ENCODE measurements at places on chromosomes 7 and 10.
A peak's percentile ranks its signal among the peaks of the same experiment; 100 is the strongest.

DNA sequence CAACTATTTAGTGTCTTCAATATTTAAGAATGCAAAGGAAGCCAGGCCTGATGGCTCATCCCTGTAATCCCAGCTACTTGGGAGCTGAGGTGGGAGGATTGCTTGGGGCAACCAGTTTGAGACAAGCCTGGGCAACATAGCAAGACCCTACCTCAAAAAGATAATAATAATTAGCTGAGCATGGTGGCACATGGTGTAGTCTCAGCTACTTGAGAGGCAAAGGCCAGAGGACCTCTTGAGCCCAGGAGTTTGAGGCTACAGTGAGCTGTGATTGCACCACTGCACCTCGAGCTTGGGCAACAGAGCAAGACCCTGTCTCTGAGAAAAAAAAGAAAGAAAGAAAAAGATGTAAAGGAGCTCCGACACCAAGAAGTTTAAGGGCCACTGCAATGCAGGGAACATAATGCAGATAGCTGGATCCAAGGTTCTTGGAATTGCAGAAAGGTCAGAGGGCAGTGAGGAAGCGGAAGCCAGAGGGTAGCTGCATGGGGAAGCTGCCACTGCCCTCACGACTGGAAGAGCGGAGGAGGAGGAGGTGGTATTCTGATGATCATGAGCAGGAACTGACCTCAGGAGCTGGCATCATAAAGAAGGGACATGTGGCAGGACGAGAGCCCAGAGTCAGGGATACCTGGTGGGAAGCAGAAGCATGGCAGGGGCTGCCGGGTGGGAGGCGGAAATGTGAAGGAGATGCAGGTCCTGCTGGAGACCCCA is 60.2 kb upstream of the PODXL start:
- DNase-seq: no peak

DNA sequence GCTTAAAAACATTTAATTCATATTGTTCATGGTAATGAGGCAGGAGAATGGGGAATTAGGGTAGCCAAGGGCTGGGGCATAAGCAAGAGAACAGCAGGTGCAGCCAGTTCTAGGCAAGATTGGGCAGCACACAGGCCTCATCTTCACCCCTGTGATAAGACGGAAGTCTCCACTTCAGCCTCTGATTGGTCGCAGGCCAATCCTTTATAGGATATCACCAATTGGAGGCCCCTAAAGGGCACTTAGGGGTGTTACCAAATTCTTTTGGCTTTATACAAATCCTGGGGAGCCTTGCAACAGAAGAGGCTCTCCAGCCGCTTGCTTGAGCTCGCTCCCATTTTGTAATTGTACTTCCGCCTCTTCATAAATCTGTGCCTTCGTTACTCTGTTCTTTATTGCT is 231.1 kb downstream of the REEP3 start:
- DNase-seq: no peak

DNA sequence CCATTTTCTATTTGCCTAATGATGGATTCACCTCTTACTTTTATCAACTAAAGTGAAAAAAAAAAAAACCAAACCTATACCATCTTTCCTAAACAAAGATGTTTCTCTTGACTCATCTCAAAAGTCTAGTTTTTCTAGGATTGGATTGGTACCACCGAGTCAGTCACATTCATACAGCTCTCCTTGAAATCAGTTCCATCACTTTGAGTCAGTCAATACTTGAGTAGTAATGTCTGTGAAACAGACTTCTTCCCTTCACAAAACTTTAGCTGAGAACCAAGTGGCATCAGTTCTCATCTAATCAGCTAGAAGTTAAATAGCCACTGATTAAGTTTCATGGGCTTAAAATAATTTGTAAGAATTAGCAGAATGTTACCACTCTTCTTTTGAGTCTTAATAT is 13.3 kb downstream of the CDK6 start:
- no peak for DNase-seq

- peak; percentile 83 for DNase-seq
Measured at GRCh38 chr10:133261726-133262325, 14.8 kb downstream of the ADAM8 start.

DNA sequence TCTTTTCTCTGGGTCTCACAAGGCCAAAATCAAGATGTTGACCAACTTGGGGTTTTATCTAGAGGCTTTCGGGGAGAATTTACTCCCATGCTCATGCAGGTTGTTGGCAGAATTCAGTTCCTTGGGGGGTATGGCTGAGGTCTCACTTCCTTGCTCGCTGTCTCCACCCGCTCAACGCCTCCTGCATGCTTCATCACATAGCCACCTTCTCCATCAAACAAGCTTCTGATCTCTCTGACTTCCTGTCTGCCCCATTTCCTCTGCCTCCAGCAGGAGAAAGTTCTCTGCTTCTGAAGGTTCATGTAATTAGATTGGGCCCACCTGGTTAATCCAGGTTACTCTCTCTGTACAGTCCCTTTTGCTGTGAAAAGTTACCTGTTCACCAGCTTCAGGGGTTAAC is 179.1 kb upstream of the FZD1 start:
- DNase-seq: no peak

DNA sequence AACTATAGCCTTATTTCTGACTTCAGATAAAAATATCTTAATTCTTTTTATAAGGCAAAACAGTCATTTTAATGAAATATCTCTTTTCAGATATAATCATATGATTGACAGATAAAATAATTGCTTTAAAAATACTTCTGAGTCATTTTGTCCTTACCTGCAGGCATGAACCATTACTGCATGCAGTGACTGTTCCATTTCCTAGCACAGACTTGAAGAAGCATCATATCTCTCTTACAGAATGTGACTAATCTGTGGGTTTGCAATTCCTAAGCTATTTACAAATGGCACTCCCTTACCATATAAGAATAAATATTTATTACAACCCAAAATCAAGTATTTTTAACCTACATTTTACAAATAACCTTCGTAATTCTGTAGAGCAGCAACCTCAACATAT is 120.7 kb downstream of the SRPK2 start:
- DNase-seq: peak; percentile 31

DNA sequence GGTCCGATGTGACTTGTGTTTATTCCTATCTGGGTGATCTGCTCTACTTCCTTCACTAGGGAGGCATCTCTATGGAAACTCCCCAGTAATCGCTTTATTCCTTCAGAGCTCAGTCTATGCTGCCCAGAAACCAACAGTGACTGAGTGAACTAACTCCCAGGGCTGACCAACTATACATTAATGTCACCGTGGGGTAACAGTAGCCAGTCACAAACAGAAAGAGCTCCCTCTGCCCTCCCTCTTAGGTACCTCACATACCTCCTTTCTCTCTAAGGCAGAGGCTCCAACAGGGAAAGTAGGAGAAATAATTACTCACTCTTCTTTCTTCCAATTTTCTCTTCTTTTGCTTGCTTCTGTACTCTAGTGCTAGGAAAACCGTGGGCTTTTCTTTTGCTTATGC is 855.0 kb downstream of the REEP3 start:
- no peak for DNase-seq

DNA sequence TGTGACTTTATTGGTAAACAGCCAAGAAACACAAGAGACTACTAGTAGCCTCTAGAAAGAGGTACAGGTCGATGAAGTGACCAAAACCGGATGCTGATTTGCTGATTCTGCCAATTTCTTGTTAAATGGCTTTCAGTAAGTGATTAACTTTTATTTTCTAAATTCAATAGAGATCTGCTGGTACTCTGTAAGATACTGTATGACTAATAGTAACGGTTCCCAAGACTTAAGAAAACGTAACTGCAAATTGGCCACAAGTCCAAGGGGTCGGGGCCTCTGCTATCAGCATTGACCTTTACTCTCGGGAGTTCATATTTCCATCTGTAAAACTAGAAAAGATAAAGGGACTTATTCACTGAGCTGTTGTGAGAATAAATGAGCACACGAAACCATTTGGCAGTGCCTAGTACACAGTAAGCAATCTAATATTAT is 1.4 kb downstream of the FAM3C start:
- DNase-seq: no peak

GRCh38 chr7:29116361-29117200 is 29.8 kb downstream of the CPVL start:
- DNase-seq: no peak

GRCh38 chr10:3635697-3636096 is 149.3 kb downstream of the KLF6 start:
- DNase-seq: no peak

- no peak for DNase-seq
Measured at GRCh38 chr7:87129332-87129731, 22.9 kb upstream of the DMTF1 start.

DNA sequence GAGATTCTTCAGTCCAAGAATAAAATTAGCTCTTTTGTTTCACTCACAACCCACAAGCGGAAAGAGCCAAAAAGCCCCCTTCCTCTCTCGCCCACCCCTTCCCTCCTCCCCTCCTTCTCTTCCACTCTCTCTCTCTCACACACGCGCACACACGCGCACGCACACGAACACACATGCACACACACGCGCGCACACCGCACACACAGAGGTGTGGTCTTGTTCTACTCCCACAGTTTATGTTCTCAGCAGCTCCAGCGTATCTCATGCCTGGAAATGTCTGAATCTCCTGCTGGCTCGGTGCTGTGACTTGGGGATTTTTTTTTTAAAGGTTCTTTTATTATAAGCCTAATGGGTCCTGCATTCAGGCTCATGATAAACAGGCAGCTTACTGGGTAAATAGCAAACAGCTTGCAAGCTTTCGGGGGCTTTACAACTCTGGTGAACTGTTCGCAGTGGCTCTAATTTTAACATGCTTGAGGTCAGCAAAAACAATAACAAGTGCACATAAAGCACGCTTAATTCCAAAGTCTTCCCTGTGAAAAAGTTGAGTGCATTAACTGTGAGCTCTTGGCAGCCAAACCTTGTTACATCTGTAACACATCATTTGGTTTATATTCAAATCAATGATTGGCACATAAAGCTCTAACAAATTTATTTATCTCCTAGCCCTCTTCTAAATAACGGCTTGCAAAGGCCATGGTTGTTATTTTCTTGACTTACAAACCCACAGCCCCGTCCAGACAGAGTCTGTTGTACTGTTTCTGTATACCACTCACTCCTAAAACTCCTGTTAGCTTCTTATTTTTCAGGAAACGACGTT is 424.1 kb upstream of the MGMT start:
- no peak for DNase-seq

DNA sequence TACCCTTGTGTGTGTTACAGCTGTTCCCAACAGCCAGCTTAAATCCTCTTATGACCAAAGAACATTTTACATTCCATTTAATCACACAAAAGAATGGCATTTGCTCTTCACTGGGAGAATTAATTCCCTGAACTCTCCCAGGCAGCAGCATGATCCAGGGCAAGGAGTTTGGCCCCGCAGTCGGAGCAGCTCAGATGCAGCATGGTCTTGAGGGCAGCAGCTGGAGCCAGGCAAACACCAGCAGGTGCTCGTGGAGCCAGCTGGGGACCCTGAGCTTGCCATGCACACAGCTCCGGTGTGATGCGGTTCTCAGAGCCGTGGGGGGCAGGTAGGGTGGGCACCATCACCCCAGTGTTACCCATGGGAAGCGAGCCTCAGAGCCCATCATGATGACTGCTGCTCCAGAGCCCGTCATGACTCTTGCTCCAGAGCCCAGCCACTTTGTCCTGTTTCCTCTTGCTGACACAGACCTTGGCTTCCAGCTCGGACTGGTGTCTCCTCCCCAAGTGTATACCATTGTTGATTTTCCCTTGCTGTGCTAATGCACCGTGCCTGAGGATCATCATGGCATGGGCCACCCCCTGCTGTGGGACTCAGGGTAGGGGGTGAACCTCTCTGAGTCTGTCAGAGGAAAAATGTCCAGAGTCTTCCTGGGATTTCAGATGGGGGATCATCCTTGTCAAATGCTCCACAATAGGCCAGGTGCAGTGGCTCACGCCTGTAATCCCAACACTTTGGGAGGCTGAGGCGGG is 75.8 kb downstream of the ZRANB1 start:
- DNase-seq: no peak

GRCh38 chr10:71126432-71126831 is 85.9 kb upstream of the UNC5B start:
- DNase-seq: no peak

DNA sequence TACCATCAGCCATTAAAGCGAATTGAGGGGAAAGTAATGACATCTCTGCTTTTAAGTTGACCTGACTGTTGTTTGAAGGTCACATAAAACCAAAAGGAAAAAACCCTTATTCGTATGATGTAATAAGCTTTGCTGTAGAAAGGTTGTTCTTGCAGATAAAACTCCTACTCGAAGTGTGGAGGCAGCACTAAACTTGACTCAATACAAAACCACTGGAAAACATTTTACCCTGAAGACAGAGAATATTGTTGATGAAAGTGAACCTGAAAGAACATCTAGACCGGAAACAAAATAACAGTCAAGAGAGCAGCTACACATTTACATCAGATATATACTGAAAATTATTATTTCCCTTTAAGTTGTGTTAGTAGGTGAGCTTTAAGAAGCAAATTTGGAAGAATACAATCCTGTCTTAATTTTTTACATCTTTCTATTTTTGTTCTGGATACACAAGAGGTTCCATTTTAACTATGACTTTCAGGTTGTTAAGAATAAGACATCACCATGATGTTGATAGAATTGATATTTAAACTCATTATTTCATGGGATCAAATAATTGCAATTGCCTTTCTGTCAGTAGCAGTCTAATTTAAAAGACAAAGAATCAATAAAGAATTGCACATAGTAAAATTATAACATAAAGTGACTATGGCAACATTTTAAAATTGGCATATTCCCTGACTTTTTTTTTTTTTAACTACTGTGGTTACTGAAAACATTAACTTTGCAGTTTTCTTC is 6.4 kb downstream of the ETV1 start:
- DNase-seq: no peak

- DNase-seq: no peak
Measured at GRCh38 chr10:124001391-124002148, 91.8 kb downstream of the CHST15 start.

- no peak for DNase-seq
Measured at GRCh38 chr10:74600170-74600569, 226.2 kb upstream of the KAT6B start.

GRCh38 chr10:117461766-117462423 is 80.7 kb upstream of the EMX2 start:
- DNase-seq: peak; percentile 87

DNA sequence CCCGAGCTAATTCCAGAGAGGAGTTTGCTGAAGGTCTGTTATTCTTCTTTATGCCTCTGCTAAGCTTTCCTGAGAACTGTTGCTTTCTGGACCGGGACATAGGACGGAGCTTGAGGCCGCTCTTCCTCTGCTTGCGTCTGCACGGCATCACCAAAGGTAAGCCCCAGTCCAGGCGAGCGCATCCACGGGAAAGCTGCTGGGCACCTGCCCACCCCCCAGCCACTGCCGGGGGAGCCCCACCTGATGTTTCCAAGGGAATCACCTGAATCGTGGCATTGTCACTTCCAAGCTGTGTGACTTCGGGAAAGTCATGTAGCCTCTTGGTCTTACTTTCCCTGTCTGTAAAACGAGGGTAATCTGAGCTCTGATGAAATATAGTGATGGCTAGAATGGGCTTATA is 45.1 kb upstream of the PLEKHA1 start:
- DNase-seq: no peak

DNA sequence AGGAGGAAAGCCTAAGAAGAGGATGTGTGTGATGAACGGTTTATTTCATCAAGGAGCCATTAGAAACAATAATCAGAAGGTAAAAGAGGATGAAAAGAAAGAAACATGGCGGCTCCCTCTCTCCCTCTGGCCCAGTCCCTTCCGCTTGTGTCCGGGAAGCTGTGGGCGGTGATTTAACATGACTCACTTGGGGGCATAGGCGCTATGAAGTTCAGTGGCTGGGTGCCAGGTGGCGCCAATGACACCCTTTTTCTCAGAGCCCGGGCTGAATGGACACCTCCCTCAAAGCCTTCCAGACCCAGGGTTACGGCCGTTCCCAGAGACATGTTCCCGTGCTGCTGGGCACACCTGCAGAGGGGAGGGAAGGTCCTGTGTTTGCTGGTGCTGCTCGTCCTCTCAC is 244.0 kb downstream of the SKAP2 start:
- DNase-seq: peak; percentile 76

- DNase-seq: peak; percentile 82
Measured at GRCh38 chr10:13099144-13099665, 758 bp upstream of the OPTN start.
